ENCODE measurements at places on chromosomes 6 and 20. TPM values are rescaled to one million over a fixed set of nuclear protein-coding genes. Genes with fewer than 3 reads are reported as not detected.

XKR7 gene
- polyA plus RNA-seq, result not detected

TBXT gene
- polyA plus RNA-seq, result not detected

GPANK1 gene
- polyA plus RNA-seq, result 19.2 TPM

TSBP1 gene
- polyA plus RNA-seq, result not detected

- no peak for DNase-seq
- H3K27ac ChIP-seq, result no peak overlapping the region
- no peaks in the 10 kb centered on the region for H3K27me3 ChIP-seq
- no peaks in the 10 kb centered on the region for H3K4me1 ChIP-seq
These were observed 137.1 kb downstream of the CDC5L start for GRCh38 chr6:44524476-44525227.

Data from small intestine (tissue), 16 donors.